ENCODE measurements at places on chromosomes 7 and 10.

DNA sequence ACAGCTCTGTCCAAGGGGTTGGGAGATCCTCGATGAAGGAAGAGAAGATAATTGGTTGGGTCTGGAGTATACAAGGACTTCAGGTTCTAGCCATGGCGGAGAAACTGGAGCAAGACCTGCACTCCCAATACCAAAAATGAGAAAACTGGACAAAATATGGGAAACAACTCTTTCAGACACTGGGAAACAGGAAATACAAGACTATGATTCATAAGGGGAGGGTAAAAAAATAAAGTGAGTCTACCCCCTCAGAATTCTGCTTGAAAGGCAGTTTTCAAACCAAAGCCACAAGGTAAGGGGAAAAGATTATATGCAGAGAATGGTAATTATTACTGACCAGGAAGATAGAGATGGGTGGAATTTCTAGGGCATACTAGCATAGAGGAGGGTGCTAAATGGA, 10.2 kb upstream of the SEC61G start:
- DNase-seq = no peak

GRCh38 chr7:129066290-129067131, 11.6 kb upstream of the TNPO3 start:
- no peak for DNase-seq

GRCh38 chr10:122328676-122329075, 45.8 kb upstream of the PLEKHA1 start:
- DNase-seq = no peak

DNA sequence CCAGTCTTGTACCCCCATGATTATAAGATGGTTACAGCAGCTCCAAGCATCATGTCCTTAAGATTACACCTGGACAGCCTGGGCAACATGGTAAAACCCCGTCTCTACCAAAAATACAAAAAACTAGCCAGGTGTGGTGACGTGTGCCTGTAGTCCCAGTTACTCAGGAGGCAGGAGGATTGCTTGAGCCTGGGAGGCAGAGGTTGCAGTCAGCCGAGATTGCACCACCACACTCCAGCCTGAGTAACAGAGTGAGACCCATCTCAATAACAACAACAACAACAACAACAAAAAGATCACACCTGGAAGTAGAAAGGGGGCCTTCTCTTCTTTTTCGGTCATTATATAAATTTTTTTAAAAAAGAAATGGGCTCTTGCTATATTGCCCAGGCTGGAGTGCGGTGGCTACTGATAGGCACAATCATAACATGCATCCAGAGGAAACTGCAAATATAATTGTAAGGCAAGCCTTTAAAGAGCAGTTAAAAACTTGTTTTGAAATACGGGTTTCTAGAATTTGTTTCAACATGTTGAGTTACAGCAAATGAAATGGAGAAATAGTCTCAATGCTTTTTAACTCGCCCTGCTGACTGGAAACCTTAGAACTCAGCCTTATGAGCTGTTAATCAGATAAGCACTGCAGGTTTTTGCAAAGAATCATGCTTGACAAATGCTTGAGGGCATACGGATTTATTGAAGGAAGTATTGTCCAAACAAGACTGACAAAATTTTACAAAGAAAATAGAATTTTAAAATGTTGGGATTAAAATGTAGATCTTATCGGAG, 4.7 kb upstream of the ENTPD7 start:
- DNase-seq = no peak

- DNase-seq = peak; percentile 95
Observed at GRCh38 chr7:37031571-37032257, 307.4 kb upstream of the AOAH start.

All from ascending aorta (tissue), 2 donors.